EL (cell line): ENCODE measurements at places on chromosomes 12 and 14.

DNA sequence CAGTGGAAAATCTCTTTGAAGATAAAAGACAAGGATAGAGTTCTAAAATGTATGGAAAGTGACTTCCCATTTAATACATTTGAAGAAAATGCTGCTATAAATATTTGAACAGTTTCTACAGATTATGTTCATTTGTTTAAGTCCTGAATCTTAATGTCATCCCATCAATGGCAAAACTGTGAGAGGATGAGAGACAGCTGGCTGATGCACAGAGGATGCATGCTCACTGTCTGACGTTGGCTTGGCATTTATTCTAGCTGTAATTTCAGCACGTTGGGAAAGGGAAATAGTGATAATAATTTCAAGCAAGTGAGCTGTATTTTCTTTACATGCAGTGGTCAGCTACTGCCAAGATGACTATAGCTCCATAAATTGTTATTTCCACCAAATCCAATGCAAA lies 40.5 kb downstream of the PPFIA2 start:
- no peak for DNase-seq

DNA sequence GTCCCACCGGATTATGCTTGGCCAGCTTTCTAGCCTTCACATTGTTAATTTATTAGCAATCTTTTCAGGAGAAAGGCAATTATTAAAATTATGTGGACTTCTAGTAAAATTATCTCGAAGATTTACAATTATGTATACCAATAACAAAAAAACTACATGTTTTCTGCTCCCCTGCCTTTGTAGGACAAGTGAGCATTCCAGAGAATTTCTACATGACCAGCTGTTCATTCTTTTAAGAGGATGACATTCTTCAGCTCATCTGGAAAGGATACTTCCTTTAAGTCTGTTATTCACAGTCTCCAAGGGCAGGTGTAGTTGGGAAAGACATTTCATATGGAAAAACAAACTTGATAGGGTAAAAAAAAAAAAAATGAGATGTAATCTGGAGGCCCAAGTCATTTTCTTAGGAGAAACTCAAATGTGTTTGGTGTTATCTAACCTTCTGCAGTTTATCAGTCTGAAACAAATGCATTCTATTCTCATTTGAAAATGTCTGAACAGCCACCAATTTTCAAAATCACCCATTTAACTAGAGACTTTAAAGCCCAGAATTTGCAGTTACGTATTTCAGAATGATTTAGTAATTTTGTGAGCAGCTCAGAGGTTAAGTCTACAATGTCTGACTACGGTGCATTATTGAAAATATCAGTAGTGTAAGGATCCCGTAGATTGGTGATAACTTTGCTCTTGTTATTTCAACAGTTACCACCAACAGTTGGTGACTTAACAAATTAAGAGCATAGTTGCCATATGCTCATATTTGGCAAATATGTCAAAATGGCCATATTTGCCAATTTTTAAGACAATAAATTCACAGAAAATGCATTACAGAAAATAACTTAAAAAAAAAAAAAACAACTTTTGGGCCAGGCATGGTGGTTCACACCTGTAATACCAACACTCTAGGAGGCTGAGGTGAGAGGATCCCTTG lies 1.8 kb upstream of the PHLDA1 start:
- DNase-seq, result peak; percentile 45

DNA sequence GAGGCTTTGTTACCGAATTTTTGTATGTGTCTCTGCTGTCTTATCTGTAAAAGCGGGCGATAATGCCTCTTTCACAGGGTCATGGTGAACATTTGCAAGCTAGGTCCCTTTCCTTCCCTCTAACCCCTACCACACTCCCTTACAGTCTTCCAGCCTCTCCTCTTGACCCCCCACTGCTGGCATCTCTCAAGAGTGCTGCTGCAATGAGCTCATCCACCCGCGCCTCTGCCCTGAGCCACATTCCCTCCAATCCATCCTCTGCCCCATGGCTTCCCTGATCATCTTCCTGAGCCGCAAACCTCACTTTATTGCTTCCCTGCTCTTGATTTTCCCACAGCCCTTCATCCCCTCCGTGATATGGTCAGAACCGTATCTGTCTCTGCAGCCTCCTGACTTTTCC lies 343.6 kb downstream of the BCL11B start:
- no peak for DNase-seq

DNA sequence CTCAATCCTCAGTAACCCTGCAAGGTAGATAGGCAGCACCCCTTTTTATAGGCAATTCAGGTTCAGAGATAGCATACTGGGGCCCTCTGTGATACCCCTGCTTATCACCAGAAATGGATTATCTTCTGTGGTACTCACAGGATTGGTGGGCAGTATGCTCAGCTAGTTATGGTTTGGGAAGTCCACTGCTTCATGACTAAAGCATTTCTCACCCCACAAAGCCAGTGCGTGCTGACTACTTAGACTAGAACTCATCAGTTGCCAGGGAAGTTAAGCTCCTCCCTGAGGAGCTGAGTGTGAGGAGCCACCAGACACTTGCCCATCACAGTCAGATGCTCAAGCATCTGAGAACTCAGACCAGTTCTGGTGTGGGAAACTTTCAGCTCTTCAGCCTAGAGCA lies 76.3 kb downstream of the SCAF11 start:
- DNase-seq, result peak; percentile 84

DNA sequence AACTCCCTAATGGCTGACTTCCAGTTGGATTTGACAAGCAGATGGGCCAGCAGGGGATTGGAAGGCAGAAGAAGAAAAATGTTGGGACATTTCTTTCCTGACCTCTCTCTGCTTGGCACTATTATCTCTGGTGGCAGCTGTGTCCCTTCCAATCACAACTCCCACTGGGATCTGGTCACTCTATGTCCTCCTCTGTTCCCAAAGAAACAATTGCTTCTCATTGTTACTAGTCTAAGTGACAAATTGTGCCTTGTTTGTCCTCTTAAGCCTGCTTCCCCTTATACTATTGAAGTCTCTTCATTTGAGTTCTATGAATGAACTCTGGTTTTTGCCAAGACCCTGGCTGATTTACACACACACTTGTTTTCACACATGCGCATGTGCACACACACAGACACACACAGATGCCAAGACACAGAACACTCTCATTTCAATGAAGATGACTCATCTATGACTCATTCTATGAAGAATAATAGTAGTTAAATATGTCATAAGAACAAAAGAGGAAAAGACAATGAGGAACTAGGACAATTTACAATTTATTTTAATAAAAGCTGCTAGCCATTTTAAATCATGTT lies 83.0 kb upstream of the FAR2 start:
- DNase-seq, result peak; percentile 17

DNA sequence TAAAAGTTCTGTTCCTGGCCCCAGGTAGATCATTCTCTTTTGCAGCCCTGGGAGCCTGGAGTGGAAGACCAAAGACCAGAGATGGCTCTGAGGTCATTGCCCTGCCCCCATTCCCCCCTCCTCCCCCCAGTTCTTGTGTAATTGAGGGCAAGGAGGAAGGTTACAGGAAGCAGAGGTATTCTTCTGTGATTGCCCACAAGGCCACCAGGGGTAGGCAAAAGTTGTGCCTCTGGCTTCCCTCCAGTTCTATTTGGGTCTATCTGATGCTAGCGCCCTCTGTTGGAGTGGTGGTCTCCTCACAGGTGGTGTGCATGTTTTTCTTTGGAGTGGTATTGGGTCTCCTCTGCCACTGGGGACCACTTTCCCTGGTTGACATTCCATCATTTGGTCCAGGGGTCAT lies 41.2 kb upstream of the CRY1 start:
- peak; percentile 8 for DNase-seq

DNA sequence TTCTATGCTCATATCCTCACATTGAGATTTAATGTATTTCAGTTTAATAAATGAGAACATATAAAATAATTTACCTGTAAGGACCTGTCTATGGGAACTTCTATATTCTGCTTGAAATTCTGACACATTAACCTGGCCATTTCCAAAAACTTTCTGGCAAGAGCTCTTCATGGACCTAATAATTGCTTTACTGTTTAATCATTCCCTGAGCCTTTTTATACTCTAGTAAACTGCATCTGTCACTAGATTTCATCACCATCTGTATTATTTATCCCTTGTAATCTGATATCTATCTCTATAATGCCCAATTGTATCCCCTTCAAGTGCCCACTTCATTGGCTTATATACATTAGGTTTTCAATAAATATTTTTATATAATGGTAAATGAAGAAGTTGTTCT lies 327.7 kb downstream of the RAD51B start:
- DNase-seq, result no peak

DNA sequence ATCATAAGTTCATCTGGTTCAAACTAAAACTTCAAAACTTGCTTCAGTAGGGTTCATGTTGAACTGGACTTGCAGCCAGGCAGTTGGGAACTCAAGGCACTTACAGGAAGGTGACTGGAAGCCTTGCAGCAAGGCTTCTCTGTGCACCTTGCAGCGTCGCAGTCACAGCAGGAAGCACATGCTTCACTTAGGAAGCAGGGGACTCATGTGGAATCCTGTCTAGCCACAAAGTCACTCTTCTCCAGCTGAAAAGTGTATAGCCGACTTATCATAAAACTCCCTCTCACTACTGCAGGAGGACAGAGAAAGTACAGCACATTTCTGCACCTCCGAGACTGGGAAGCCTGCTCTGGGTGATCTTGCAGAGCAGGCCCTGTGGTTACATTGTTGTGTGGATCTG lies 114.0 kb upstream of the PRB2 start:
- no peak for DNase-seq
